Left lobe of liver (tissue), 2 donors: ENCODE measurements at places on chromosomes 7 and 10. TPM values are rescaled to one million over a fixed set of nuclear protein-coding genes. Genes with fewer than 3 reads are reported as not detected.

Gene COL26A1
- total RNA-seq: 6.7 TPM

Gene PARD3
- total RNA-seq: 19.1 TPM

Gene FZD8
- 5.7 TPM for total RNA-seq

Gene ZNF365
- total RNA-seq: not detected

Gene DNA2
- 3.5 TPM for total RNA-seq

Gene PPIA
- total RNA-seq: 532 TPM

Gene NDUFA5
- total RNA-seq: 41.3 TPM

Gene LRRTM3
- total RNA-seq: not detected

Gene PLEKHS1
- not detected for total RNA-seq

Gene ENKUR
- total RNA-seq: 0.48 TPM

Gene ADAMTS14
- 0.15 TPM for total RNA-seq

Gene ACTL6B
- not detected for total RNA-seq

Gene PPP1R17
- not detected for total RNA-seq

Gene KNDC1
- 8.5 TPM for total RNA-seq

Gene ANK3
- total RNA-seq: 13.4 TPM

Gene ZNF438
- 1.9 TPM for total RNA-seq
